Hypothalamus (tissue), 51 donors: ENCODE measurements at places on chromosomes 7 and 10.

DNA sequence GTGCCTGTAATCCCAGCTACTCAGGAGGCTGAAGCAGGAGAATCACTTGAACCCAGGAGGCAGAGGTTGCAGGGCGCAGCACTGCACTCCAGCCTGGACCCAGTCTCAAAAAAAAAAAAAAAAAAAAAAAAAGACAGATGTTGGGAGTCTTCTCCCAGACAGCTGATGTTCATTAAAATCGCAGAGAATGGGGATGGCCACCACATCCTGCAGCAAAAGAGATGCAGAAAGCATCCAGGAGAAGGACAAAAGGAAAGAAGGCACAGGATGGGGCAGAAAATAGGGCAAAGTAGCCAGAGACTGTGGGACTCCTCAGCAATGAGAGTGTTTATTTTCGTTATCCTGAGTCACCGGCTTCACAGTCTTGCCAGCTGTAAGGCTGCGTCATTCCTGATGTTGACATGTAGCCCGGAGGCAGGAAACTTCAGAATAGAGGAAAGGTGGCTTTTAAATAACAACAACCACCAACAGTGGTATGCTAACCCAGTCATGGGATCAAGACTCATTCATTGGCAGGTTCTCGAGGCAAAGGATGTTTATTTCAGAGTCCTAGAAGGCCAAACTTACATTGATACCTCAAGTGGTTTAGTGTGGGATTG lies 149.5 kb upstream of the SVIL start:
- DNase-seq: no peak

GRCh38 chr10:82890573-82890972 lies 1015.6 kb downstream of the NRG3 start:
- DNase-seq: no peak

GRCh38 chr10:121157998-121158397 lies 306.8 kb downstream of the WDR11 start:
- no peak for DNase-seq

DNA sequence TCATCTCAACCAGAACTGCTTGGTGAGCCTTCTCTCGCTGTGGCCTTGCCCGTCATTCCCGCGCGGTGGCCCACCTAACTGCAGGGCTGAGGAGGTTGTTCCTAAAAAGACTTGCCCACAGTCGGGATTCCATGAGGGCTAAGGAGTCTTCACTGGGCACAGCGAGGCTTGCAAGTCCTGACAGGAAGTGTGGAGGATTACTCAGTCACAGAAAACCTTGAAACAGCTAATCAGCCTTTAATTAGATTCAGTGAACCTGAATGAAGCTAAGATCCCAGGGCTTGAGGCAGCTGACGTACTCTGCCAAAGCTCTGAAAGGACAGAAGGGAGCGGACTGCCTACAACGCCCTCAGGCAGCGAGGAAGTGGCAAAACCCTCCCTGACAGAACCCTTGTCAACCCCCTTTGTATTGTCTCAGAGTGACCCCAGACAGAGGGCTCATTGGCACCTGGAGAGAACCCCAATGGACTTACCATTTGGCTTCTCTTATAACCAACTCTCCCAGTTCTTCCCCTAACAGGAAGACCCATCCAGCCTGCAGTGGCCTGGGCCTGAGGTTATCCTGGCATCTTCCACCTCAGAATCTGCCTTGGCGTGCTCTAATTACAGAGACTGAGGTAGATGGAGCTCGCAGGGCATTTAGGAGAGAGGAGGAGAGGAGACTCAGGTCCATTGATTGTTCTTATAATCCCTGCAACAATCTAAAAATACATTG lies 2.5 kb upstream of the LAMB4 start:
- DNase-seq: no peak

- DNase-seq: no peak
Observed at GRCh38 chr10:31018356-31018750, 13.3 kb downstream of the ZNF438 start.

DNA sequence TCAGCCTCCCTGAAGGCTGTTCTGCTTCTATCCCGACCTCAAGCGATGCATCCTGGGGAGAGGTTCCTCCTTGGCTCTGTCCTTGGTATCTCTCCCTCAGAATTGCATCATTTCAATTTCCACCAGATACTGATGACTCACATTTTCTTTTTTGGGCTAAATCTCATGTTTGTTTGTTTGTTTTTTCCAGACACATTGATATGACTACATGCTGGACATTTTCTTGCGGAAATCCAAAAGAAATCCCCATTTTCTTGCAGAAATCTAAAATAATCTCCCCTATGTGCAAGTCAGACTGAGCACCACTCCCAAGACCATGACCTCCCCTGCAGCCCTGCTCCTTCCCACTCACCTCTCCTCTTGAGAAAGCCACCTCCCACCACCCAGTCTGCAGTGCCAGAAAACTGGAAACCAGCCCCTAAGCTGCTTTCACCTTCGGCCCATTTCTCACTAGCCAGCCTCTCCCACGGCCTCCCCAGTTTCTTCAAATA lies 260.2 kb upstream of the PRKCQ start:
- DNase-seq: no peak

- DNase-seq: no peak
Observed at GRCh38 chr7:82605247-82605864, 161.8 kb upstream of the CACNA2D1 start.

GRCh38 chr10:20892796-20893195 lies 4.3 kb downstream of the NEBL start:
- no peak for DNase-seq

GRCh38 chr7:133983685-133984419 lies 143.3 kb upstream of the LRGUK start:
- no peak for DNase-seq

GRCh38 chr7:9711259-9711918 lies 1262.3 kb upstream of the PHF14 start:
- no peak for DNase-seq

GRCh38 chr7:17608114-17608833 lies 309.8 kb downstream of the AHR start:
- DNase-seq: no peak

DNA sequence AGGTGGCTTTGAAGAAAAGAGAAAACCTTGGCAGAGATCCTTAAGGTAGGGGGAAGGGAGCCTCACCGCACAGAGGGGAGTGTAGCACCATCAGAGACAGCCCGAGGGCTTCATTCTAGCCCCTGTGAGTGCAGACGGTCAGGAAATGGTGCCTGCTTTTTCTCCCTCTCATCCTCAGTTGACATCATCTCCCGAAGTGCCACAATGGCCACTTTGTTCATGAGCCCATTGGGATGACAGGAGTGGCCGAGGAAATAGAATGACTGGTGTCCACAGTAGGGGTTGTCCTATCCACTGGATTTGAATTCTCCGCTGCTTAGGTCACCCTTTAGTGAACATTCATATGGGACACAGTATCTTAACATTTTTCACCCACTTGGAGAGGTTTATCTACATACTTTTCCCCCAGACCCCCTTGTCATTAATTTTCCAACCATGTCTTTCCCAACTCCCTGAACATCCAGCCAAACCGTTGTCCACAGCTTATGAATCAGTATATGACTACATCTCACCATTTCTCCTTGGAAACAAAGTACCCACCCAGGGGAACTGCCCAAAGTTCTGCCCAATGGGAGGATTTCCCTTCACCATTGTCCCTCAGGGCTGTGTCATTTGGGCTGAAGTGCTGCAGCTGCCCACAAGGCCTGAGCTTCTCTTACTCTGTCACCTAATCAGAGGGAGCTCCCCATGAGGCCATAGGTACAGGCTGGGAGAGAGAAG lies 108.8 kb downstream of the ADCY1 start:
- no peak for DNase-seq

DNA sequence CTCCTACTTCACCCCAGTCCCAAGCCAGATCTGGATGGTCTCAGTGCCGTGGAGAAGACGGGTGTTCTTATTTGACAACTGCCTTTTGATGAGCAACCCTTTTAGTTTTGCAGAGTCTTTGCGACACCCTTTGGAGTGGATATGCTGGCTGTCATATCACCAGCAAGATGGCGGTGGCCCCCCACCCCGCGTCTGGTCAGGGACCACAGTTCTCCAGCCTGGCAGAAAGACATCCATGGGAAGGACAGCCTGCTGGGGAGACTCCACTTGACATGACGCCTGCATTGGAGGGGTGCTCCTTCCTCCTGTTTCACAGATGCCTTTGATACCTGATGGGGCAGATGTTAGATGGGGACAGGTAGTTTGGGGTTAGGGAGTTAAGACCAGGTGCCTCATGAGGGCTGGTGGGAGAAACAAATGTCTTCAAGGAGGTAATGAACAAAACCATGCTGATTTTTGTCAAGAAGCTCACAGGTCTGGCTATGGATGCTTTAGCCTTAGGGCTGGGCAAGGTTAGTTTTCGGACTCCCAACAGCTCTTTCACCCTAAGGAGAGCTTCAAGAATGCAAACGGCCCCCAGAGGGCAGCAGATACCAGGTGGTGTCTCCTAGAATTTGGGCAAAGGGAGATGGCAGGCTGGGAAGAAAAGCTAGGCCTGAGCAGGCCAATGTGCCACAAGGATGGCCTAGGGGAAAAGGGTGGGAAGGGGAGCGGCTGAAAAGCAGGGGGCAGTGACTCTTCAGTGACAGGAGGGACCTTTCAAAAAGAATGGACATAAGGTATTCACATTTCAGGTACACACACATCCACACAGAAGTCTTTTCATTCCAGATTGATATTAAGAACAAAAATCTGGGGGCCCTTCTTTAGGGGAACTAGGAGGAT lies 95.2 kb downstream of the CLEC2L start:
- no peak for DNase-seq

- DNase-seq: no peak
Observed at GRCh38 chr10:49220679-49221078, 32.5 kb upstream of the TMEM273 start.

DNA sequence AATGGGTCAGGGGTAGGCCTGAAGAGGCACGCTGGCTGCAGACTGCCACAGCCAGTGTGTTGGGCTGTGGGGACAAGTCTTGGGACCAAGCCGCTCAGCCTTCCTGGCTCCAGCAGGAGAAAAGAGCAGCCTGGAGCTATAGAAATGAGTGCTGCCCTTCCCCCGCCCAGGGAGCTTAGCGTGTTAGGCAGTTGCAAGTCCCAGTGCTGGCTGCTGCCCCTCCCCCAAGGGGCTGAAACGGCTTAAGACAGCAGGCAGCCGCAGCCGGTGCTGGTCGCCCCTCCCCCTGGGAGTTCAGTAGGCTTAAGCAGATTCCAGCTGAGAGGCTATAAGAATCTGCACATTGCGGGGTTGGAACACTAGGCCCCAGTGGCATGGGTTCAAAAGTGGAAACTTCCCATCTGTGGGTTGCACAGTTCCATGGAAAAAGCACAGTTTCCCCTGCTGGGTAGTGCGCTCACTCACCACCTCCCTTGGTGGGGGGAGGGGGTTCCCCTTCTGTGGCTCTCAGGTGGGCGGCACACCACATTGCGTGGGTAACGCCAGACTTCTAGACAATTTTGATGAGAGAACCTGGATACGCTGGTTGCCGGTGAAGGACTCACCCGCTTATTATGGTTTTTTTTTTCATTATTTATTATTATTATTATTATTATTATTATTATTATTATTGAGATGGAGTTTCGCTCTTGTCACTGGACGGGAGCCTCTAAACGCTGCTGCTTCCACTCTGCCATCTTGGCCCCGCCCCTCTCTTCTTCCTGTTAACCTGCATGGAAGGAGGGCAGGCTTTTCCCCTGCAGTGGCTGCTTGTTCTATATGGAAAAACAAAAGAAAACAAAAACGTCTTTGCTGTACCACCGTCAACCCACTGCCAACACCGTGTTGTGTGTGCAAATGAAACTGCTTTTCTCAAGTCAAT lies 151.1 kb downstream of the CXCL12 start:
- no peak for DNase-seq

GRCh38 chr7:21134631-21135030 lies 293.3 kb upstream of the SP4 start:
- DNase-seq: no peak

GRCh38 chr7:71854546-71855397 lies 557.4 kb downstream of the CALN1 start:
- DNase-seq: no peak

GRCh38 chr7:149872419-149873073 lies 1.2 kb upstream of the ATP6V0E2 start:
- DNase-seq: peak; percentile 72

DNA sequence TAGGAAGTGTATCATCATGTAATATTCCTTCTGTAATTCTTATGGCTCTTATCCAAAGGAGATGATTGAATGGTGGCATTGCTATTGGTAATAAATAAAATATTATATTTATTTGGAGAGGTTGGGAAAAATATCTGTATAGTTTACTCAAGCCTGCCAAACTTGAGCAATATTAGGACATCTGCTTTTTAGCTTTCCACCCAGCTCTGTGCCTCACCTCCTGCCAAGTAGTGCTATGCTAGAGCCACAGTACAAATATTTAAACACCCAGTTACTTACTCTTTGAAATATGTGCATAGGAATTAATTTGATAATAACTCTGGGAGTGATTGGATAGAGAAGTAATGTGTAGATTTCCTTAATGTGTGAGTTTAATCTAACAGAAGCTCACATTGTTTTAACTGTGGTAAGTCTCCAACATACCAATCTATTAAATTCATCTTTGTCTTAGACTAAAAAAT lies 129.2 kb downstream of the BBS9 start:
- DNase-seq: no peak

DNA sequence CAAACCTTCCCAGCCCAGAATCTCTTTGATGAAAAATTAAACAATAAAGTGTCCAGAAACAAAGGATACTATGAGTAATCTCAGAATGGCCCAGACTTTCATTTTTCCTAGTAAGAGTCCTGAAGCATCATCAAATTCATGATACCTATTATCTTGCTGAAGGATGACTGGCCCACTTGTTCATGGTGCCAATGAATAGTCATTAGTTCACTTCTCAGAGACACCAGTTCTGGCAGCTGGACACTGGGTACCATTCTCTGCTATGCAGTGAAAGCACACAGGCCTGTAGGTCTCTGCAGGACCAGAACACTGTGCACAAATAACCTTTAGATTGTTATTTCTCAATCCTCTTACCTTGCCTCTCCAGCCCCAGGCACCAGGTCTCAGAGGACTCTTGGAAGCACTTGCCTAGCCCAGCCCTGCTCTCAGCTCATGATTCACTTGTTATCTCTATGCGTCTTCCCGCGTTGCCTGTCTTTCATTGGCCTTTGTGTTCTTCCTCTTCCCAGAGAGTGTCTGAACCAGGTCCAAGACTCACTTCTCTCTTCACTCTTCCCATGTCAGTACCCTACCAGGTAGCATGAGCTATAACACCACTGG lies 98.1 kb upstream of the AGBL3 start:
- no peak for DNase-seq

GRCh38 chr7:100271716-100272537 lies 35.6 kb upstream of the SPDYE3 start:
- peak; percentile 93 for DNase-seq

- DNase-seq: no peak
Observed at GRCh38 chr7:98826387-98826786, 43.4 kb downstream of the TMEM130 start.

DNA sequence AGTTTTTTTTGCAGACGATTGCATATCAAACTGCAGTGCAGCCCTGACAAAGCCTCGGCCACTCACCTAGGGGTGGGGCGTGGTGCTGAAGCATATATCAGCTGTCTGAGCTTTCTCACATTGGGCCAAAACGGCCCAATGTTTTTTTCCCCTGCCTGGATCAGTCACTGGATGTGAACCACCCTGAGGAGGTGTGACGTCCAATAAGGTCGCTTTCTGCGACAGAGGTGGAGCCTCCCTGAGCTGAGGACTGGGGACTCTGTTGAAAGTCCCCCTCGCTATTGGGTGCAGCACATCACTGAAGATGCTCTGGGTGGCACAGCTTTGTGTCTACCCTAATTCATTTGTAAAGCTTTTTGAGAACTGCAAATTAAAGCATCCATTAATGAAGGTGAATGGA lies 60.9 kb downstream of the SEM1 start:
- DNase-seq: no peak
